ENCODE measurements at places on chromosomes 7 and 10. TPM values are rescaled to one million over a fixed set of nuclear protein-coding genes. Genes with fewer than 3 reads are reported as not detected.

- H3K36me3 ChIP-seq = no peaks in the 10 kb centered on the region
- DNase-seq = peak; percentile 44
- H3K27ac ChIP-seq = peak overlapping the region; percentile 21
- H3K4me1 ChIP-seq = peaks cover 12% of the 10 kb centered on the region
- no peaks in the 10 kb centered on the region for H3K27me3 ChIP-seq
These were observed 177.9 kb downstream of the SKAP2 start for GRCh38 chr7:26686448-26686981.

DNA sequence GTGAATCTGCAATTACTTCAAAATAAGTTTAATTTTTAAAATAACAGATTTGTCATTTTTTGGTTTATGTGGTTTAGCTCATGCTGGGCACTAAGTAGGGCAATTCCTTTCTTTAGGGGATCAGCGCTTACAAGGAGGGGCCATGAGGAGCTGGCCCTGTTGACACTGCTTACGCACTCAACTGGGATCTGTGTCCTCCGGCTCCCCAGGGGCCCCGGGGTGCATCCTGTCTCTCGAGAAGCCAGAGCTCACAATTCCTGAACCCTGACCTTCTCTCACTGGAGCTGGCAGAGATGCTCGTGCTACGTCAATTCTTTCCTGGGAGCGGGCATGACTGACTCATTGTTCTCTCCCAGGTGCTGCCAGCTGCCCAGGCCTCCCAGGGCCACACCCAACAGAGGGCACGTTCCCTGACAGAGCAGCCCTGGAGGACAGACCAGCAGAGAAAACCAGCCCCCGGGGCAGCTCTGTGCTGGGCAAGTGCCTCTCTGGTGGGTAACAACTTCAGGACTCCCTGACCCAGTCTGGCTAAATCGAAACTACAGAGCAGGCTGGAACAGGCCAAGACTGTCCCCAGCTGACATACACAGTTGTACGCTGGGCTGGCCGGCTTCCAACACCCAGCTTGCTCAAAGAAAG lies 36.8 kb downstream of the CTBP2 start:
- no peaks in the 10 kb centered on the region for H3K36me3 ChIP-seq
- H3K4me1 ChIP-seq = peaks cover 70% of the 10 kb centered on the region
- H3K27ac ChIP-seq = no peak overlapping the region
- DNase-seq = no peak
- H3K27me3 ChIP-seq = peaks cover 6% of the 10 kb centered on the region
- H3K4me3 ChIP-seq = peak overlapping the region; percentile 55

GRCh38 chr10:1141261-1141660 lies 85.1 kb downstream of the WDR37 start:
- DNase-seq = no peak
- no peaks in the 10 kb centered on the region for H3K4me1 ChIP-seq
- H3K27me3 ChIP-seq = peaks cover 4% of the 10 kb centered on the region
- no peak overlapping the region for H3K4me3 ChIP-seq
- H3K27ac ChIP-seq = no peak overlapping the region

DNA sequence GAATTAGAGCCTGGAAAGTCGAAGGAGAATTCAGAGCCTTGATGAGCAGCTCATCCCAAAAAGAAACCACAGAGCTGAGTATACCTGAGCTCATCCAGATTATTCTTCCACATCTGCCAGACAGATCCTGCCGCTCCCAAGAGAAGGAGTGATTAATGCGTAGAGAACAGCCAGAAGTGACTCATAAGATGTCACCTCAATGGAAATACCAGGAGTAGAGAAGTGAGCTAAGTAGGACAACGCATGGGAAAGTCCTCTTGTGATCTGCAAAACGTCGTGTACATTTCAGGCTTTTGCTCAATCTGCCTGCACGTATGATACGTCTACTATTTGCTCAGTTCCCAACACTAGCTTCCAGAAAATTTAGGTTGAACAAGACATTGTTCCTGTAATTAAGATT lies 230.5 kb upstream of the AUTS2 start:
- no peak overlapping the region for H3K4me3 ChIP-seq
- no peak for DNase-seq
- H3K27me3 ChIP-seq = peaks cover 2% of the 10 kb centered on the region
- no peaks in the 10 kb centered on the region for H3K36me3 ChIP-seq

DNA sequence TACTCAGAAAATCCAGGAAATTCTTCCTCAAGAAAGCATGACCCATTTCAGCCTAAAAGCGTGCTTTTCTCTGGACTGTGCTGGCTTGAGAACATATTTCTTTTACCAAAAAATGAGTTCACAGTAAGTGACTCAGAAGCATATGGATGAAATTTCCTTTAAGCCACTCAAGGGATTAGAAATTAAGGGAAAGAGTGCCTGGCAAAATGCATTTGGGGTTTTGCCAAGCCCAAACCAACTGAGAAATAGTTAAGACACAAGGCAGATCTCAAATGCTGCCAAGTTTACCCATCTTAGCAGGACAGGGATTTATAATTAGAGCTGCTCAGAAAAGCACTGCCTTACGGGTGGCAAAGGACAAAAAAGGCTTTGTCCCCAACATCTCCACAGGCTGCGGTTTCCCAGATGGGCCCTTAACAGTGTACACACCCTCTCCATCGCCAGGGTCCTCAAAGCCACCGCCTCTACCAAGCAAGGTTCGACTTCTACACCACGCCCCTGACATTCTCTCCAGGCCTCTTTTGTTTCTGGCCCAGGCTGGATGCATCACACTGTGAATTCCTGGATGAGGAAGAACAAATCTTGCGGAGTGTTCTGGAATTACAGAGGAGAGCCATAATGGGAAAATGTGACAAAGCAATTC lies 30.1 kb upstream of the CDHR3 start:
- no peaks in the 10 kb centered on the region for H3K27me3 ChIP-seq
- no peak overlapping the region for H3K4me3 ChIP-seq
- DNase-seq = no peak

- peaks cover 2% of the 10 kb centered on the region for H3K27me3 ChIP-seq
- no peak overlapping the region for H3K27ac ChIP-seq
- H3K36me3 ChIP-seq = peaks cover 4% of the 10 kb centered on the region
- H3K4me3 ChIP-seq = no peak overlapping the region
These were observed 81.4 kb upstream of the CAPZA2 start for GRCh38 chr7:116780966-116781365.

DNA sequence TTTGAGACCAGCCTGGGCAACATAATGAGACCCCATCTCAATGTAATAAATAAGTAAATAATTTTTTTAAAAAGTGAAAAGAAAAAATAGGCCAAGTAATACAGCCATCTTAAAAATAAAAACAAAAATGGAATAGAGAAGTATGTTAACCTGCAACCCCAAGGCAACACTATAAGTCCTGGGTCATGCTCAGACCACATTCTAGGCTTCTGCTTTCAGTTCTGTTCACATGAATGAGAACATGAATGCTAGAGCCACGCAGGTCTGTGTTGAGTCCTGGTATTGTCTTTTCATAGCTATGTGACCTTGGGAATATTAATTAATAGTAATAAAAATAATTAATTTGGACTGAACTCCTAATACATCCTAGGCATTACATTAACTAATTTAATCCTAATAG lies 284.0 kb downstream of the AUTS2 start:
- no peaks in the 10 kb centered on the region for H3K27me3 ChIP-seq
- no peaks in the 10 kb centered on the region for H3K36me3 ChIP-seq
- peaks cover 59% of the 10 kb centered on the region for H3K4me1 ChIP-seq
- no peak overlapping the region for H3K27ac ChIP-seq
- no peak for DNase-seq

- H3K4me3 ChIP-seq = no peak overlapping the region
- peaks cover 5% of the 10 kb centered on the region for H3K36me3 ChIP-seq
- no peak for DNase-seq
- H3K27me3 ChIP-seq = no peaks in the 10 kb centered on the region
These were observed 12.7 kb upstream of the PURB start for GRCh38 chr7:44898039-44898438.

- DNase-seq = no peak
- H3K4me1 ChIP-seq = peaks cover 2% of the 10 kb centered on the region
- H3K36me3 ChIP-seq = no peaks in the 10 kb centered on the region
- no peak overlapping the region for H3K4me3 ChIP-seq
- H3K27me3 ChIP-seq = no peaks in the 10 kb centered on the region
These were observed 69.4 kb downstream of the PFKFB3 start for GRCh38 chr10:6272126-6272525.

DNA sequence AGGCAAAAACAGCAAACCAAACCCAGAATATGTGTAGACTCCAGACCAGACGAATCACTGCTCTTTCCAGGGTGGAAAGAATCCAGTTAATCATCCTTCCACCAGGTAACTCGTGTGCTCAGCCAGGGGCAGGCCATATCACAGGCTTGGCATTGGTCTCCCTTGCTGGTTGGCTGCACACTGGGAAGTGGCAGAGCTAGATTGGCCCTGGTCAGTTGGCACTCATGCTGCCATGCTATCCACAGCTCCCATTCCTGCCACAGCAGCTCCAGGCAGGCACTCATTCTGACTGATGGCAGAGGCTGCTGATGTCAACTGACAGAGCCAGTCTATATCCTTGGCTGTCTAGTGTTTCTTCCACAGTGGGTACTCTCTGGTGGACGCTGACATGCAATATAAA lies 9.7 kb upstream of the GDF10 start:
- no peaks in the 10 kb centered on the region for H3K4me1 ChIP-seq
- no peak for DNase-seq
- peaks cover 8% of the 10 kb centered on the region for H3K27me3 ChIP-seq
- no peak overlapping the region for H3K27ac ChIP-seq

GRCh38 chr7:128221929-128222403 lies 19.1 kb upstream of the LEP start:
- no peaks in the 10 kb centered on the region for H3K36me3 ChIP-seq
- no peak overlapping the region for H3K27ac ChIP-seq
- H3K4me1 ChIP-seq = peaks cover 9% of the 10 kb centered on the region
- peaks cover 6% of the 10 kb centered on the region for H3K27me3 ChIP-seq
- H3K4me3 ChIP-seq = no peak overlapping the region
- DNase-seq = no peak

DNA sequence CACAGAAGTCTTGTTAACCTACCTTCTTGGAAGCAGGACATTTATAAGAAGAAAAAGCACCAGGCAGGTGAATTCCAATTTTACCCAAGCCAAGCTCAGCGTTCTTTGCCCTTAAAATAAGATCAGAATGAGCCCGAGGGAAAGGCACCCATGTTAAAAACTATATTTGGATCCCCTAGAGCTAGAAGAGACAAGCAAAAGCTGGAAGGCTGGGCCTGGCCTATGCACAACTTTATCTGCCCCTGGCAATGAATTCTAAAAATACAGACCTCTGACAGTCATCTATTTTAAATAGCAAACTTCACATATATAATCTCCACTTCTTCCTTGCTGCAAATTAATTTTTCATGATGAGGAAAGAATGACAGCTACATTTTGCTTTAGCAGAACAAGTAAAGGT lies 180.9 kb downstream of the FGFR2 start:
- no peaks in the 10 kb centered on the region for H3K27me3 ChIP-seq
- H3K4me3 ChIP-seq = no peak overlapping the region
- no peaks in the 10 kb centered on the region for H3K36me3 ChIP-seq
- no peak overlapping the region for H3K27ac ChIP-seq

DNA sequence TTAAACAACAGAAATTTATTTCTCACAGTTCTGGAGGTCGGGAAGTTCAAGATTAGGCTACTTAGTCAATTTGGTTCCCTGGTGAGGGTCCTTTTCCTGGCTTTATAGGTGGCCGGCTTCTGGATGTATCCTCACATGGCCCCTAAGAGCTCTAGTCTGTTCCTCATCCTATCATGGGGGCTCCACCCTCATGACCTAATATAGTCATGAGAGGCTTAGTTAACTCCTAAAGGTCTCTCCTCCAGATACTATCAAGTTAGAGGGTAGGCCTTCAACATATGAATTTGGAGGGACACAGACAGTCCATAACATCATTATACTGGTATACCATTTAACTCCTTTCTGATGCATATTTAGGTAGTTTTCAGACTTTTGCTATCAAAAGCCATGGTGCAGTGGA lies 7.6 kb downstream of the MAPK8 start:
- H3K4me1 ChIP-seq = peaks cover 15% of the 10 kb centered on the region
- no peaks in the 10 kb centered on the region for H3K36me3 ChIP-seq
- H3K27me3 ChIP-seq = peaks cover 2% of the 10 kb centered on the region
- no peak for DNase-seq

- H3K36me3 ChIP-seq = no peaks in the 10 kb centered on the region
- no peak for DNase-seq
These were observed 28.5 kb downstream of the MKLN1 start for GRCh38 chr7:131355917-131356777.

MKX gene
- total RNA-seq = 0.42 TPM

RBM28 gene
- total RNA-seq = 53.2 TPM

EPO gene
- total RNA-seq = not detected

AS3MT gene
- 8.3 TPM for total RNA-seq

PAX4 gene
- not detected for total RNA-seq

IL2RA gene
- not detected for total RNA-seq

THSD7A gene
- total RNA-seq = 211 TPM

GRK5 gene
- 77.6 TPM for total RNA-seq

NPFFR1 gene
- not detected for total RNA-seq

OR2A7 gene
- 0.22 TPM for total RNA-seq

Data from glutamatergic neuron (in vitro differentiated cells).